ENCODE measurements at places on chromosomes 2 and 18. TPM values are rescaled to one million over a fixed set of nuclear protein-coding genes. Genes with fewer than 3 reads are reported as not detected.

GRCh38 chr2:127563458-127564428 is 28.3 kb downstream of the MYO7B start:
- no peak for DNase-seq
- no peak overlapping the region for H3K27ac ChIP-seq
- H3K4me1 ChIP-seq, result no peaks in the 10 kb centered on the region
- H3K36me3 ChIP-seq, result no peaks in the 10 kb centered on the region
- H3K27me3 ChIP-seq, result no peaks in the 10 kb centered on the region
- H3K4me3 ChIP-seq, result no peak overlapping the region

DNA sequence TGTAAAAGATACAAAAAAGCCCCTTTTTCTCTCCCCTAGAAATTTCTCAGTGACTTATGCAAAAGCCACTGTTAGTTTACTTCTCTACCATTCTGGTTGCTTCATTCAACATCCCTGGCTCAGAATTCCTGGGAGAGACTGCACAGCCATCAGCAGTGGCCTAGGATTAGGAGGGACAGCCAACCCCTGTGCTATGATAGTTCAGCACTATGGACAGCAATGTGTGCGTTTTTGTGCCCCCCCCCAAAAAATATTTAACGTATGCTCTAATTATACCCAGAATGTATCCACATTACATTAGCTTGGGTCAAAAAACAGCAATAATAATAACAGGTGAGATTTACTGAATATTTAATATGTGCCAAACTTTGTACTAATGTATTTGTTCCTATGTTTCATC is 29.0 kb downstream of the OSR1 start:
- no peaks in the 10 kb centered on the region for H3K27me3 ChIP-seq
- no peaks in the 10 kb centered on the region for H3K4me1 ChIP-seq
- H3K36me3 ChIP-seq, result no peaks in the 10 kb centered on the region

DNA sequence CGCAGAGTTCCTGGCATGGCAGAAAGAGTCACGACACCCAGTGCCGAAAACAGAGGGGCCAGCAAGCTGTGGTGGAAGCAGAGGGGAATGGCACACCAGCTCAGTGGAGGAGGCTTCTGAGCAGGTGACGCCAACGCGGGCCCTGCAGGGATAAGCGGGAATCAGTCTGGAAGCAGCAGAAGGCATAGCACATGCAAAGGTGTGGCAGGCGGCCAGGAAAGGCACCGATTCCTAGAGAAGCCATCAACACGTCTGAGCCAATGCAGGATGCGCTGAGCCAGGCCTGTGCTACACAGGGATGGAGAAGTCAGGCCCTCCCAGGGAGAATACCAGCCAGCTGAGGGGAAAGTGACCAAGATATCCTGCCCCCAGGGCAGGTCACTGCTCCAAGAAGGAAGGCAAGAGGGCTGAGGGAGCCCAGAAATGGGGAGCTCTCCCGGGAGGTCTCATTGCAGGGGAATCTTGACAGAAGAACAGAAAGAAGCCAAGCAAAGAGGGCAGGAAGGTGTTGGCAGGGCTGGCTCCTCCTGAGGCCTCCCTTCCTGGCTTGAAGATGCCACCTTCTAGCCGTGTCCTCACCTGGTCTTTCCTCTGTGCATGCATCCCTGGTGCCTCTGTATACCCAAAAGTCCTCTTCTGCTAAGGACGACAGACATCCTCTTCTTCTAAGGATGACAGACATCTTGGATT is 16.3 kb downstream of the TEX51 start:
- no peak for DNase-seq
- H3K36me3 ChIP-seq, result no peaks in the 10 kb centered on the region
- no peaks in the 10 kb centered on the region for H3K4me1 ChIP-seq
- no peaks in the 10 kb centered on the region for H3K27me3 ChIP-seq

MDH1B gene
- 2.0 TPM for total RNA-seq

PROKR1 gene
- 0.66 TPM for total RNA-seq

- DNase-seq, result no peak
- H3K27me3 ChIP-seq, result no peaks in the 10 kb centered on the region
- no peaks in the 10 kb centered on the region for H3K4me1 ChIP-seq
- H3K27ac ChIP-seq, result no peak overlapping the region
- no peaks in the 10 kb centered on the region for H3K36me3 ChIP-seq
These were observed 95.9 kb downstream of the ACTR3 start for GRCh38 chr2:113985554-113986397.

DNA sequence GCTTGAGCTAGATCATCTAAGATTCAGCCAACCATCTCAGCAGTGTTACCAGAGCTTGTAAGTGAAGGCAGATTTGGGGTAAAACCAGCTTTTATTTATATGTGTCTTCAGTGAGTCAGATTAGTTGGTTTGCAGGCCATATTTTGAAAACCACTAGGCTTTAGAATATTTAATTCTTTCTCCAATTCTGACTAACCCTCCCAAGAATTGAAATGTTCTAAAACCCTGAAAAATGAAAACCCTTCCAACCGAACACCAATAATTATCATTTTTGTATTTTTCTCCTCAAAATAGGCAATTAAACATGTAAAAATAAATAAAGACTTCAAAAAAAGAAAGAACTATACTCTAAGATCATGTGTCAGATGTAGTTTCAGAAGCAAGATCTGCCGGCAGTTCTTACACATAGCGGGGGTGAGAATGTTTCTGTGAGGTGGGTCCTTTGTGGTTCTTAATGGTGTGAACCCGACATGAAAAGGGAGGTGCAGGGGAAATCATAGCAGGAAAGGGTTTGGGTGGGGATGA is 14.2 kb downstream of the PLEK start:
- H3K36me3 ChIP-seq, result no peaks in the 10 kb centered on the region
- no peak for DNase-seq
- H3K27me3 ChIP-seq, result no peaks in the 10 kb centered on the region
- H3K4me1 ChIP-seq, result no peaks in the 10 kb centered on the region

All from breast epithelium (tissue), 4 donors.